Naive thymus-derived CD8-positive, alpha-beta T cell (primary cell): ENCODE measurements at places on chromosomes 13 and 19.

GRCh38 chr19:51036519-51036918 is 1.7 kb upstream of the KLK12 start:
- no peak for DNase-seq

DNA sequence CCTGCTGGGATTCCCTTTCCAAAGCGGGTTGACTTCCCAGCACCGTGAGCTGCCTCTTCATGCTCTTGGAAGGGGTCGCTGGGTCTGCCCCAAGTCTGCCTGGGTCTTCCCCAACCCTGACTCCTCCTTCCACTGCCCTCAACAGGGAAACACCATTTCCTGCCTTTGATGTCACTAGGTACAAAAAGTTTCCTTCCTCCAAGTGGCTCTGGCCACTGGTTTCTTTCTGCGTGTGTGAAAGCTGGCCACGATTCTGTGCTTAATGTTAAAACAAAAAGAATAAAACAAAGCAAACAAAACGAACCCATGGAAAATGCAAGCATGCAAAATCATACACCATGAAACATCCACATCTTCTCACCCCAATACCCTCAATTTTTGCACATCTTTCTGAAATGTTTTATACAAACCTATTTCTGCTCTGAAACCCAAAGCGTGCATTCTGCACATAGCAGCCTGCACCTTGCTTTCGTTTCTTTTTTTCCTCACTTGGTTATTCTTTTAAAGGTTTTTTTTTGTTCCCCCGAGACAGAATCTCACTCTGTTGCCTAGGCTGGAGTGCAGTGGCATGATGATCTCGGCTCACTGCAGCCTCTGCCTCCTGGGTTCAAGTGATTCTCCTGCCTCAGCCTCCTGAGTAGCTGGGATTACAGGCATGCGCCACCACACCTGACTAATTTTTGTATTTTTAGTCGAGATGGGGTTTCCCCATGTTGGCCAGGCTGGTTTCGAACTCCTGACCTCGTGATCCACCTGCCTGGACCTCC is 12.5 kb upstream of the TNFSF9 start:
- DNase-seq: peak; percentile 11

- no peak for DNase-seq
Observed at GRCh38 chr13:112685896-112686295, 3.9 kb upstream of the ATP11A start.

DNA sequence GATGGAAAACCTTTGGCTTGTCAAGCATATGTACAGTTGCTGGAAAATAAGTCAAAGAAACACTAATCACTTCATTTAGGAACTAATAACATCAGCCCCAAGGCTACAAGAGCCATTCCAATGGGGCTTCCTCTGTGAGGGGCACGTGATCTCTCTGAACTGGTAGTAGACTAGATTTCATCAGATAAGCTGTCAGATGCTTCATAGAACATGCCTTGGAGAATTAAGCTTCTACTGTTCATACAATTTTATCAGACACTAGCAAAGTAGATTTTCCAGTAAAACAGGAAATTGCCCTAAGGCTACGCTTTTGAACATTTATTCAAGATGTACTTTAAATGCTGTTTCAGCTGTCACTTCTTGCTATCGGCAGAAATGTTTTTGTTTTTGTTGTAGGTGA is 107.8 kb downstream of the EDNRB start:
- DNase-seq: no peak

DNA sequence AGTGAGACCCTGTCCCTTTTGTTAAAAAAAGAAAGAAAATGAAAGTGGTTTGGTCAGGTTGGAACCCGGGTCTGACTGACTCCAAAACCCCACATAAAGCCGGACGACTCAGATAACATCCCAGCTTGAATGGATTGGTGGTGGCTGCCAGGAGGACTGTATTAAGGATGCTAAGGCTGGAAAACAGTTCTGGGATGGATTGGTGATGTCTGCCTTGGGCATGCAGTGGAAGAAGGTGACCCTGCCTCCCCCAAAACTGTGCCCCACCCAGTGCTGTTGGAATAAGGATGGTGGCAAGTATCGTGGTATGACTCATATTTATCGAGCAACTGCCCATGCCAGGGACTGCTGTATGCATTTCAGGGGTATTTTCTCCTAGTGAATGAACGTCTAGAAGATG is 18.5 kb upstream of the COLGALT1 start:
- no peak for DNase-seq

- DNase-seq: no peak
Observed at GRCh38 chr19:18507727-18508440, 14.0 kb downstream of the ELL start.

DNA sequence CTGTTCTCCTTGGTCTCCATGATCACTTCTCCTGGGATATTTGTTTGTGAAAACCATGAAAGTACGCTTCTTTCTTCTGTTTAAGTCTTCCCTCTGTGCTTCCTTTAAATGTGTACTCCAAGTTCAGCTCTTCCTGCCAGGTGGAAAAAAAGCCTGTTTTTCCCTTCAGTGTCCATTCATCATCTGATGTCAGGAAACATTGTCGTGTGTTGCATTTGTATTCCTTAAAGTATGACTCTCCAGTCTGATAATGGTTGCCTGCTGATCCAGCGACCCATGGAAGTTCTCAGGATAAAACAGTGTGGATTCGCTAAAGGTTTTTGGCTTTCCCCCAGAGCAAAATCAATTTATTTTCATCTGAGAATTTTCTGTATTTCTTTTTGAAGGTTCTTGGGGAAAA is 22.3 kb downstream of the SACS start:
- DNase-seq: no peak

DNA sequence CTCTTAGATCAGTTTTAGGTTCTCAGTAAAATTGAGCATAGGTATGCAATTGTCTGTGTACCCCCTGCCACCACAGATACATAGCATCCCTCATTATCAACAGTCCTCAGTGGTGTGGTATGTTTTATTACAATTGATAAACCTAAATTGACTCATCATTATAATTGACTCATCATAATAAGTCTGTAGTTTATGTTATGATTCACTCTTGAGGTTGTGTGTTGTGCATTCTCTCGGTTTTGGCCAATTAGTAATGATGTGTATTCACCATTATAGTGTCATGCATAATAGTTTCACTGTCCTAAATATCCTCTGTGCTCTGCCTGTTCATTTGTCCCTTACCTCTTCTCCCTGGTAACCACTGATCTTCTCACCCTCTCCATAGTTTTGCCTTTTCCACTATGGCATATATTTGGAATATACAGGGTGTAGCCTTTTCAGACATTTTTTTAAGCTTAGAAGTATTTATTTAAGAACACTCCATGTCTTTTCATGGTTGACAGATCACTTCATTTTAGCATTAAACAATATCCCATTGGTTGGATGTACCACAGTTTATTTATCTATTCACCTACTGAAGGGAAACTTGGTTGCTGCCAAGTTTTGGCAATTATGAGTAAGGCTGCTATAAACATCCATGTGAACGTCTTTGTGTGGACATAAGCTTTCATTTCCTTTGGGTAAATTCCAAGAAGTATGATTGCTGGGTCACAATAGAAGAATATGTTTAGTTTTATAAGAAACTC is 1620.6 kb upstream of the MIR17HG start:
- DNase-seq: no peak

GRCh38 chr13:98273824-98274742 is 97.0 kb upstream of the RNF113B start:
- no peak for DNase-seq

DNA sequence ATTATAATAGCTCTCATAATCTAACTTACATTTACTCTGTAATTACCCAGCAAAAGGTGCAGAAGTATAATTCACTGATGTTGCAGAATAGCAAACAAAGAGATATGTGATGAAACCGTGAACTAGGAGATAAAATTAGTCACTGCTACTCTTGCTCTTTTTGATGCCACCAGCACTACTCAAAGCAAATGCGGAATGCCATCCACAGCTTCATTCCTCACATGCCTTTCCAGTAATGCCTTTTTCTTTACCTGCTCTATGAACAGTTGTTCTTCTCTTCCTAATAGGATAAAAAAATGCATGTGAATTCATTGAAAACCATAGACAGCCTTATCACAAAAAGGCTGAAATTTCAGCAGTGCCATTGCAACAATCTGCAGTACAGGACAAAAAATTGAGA is 1129.5 kb downstream of the DIAPH3 start:
- no peak for DNase-seq

- peak; percentile 54 for DNase-seq
Observed at GRCh38 chr19:21202865-21203494, 61.1 kb downstream of the ZNF431 start.
